Kidney glomerular epithelial cell (primary cell): ENCODE measurements at places on chromosomes 6 and 20.
A peak's percentile ranks its signal among the peaks of the same experiment; 100 is the strongest.

DNA sequence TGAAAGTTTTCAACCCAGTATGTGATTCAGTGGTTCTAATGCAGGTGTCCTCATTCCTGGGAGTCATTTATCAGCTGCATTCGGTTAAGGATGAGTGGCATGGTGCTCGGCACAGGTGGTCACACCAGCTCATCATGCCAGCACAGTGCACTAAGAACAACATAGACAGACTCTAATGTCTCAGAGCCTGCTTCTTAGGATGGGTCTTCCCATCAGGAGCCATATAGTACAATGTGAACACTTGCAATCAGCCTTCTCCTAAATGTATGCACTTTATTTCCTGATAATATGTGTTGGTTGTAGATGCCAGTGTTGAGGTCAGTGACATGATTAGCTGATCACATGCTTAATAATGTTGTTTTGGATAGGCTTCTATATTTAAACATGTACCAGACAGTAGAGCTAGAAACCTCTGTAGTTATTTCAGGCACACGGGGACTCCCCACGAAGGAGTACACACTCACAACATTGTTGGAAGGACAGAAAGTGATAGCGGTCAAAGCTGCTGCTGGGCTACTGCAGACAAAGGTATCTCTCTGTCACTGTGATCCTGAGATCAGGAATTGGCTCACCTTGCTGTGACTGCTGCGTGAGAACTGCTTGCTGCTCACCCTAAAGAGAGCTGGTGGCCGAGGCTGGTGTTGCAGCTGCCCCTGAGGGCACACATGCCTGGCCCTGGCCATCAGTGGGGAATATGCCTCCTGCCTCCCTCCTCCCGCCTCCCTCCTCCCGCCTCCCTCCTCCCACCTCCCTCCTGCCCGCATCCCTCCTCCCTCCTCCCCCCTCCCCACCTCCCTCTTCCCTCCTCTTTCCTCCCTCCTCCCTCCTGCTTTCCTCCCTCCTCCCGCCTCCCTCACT is 195.4 kb downstream of the SMOC2 start:
- DNase-seq: no peak

DNA sequence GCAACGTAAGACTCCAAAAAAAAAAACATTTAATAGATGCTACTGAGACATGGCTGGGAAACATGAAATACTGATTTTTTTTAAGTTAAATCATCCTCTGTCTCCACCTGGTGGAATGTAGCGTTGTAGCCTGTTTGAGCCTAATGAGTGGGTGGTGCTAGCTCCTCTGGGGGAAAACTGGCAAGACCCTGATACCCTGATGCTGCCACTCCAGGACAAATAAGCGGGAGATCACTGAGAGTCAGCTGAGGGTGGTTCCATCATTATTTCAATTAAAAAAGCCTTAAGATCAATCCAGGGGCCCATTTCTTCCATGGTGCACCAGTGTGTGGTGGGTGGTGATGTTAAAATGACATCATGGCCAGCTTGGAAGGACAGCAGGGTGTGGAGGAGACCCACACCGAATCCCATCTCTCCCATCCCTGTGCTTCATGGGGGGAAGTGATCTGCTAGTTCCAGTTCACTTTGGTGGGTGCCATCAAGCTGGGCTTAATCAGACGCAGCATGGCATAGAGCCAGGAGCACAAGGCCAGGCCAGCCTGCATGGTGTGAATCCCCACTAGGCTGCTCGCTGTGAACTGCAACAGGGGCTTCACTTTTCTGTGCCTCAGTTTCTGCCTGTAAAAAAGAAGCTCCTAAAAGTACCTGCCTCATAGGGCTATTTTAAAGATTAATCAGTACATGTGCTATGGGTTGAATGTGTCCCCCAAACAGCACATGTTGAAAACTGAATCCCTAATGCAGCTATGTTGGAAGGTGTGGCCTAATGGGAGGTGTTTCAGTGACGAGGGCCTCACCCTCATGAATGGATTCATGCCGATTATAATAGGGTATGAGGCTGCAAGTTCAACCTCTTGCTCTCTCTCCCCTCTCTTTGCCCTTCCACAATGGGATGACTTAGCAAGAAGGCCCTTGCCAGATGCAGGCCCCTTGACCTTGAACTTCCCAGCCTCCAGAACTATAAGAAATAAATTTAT is 13.0 kb upstream of the MRPS10 start:
- DNase-seq: no peak

DNA sequence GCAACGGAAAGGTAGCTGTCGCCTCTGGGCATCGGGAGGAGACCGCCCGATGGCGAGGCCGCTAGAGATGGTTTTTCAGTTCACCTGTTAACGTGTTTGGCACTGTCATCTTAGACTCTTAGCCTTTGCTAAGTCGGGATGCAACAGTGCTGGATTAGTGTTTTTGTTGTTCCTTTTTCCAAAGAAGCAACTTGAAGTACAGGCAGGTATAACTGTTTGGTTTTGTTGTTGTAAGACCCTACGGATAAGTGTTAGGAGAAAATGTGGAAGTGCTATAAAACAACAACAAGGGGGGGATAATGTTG is 723 bp downstream of the MANEA start:
- DNase-seq: no peak

GRCh38 chr6:70954750-70955149 is 2.1 kb downstream of the B3GAT2 start:
- DNase-seq: no peak

DNA sequence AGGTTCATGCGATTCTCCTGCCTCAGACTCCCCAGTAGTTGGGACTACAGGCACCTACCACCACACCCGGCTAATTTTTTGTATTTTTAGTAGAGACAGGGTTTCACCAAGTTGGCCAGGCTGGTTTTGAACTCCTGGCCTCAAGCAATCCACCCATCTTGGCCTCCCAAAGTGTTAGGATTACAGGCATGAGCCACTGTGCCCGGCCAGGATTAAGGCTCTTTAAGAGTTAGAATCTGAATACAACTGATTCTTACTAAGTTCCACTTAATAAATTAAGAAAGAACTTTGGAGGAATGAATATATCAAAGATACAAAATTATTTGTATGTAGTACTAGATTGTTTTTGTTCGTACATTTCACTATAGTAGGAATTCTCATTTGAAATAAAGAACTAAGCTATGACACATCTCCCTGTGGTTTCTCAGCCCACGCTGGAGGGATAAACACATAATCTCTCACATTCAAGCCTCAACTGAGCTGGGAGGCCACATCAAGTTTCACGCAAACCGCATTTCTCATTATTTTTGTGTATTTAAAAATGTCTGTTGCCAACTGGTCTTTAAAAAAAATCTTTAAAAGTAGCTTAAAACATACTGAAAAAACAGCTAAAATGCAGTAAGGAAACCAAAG is 34.2 kb downstream of the DTNBP1 start:
- no peak for DNase-seq

DNA sequence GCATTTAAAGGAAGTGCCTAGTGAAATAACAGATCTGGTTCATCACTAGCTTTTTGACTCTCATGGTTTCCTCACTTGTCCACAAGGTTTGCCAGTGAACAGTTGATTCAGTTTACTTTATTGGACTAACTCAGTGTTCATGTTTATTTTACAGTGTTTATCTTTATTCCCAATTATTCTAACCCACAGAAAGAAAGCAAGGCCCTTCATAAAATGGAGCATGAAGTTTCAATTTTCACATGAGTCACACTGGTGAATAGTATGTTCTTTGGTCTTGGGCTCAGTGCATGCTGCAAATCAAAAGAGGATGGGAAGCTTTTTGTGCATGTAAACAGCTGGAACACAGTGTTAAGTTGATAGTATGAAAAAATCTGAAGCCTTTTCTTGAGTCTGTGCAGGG is 217.6 kb upstream of the HDDC2 start:
- DNase-seq: no peak

DNA sequence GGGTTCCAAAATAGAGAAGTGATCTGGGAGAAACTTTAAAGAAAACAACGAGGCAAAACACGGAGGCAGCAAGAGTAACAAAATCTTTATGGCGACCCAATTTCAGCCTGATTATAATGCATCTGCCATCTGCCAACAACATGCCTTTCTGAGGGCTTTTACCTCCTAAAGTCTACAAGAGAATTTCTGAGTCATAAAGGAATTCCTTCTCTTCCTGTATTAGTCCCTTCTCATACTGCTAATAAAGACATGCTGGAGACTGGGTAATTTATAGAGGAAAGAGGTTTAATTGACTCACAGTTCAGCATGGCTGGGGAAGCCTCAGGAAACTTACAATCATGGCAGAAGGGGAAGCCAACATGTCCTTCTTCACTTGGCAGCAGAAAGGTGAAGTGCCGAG is 226.6 kb downstream of the HACE1 start:
- no peak for DNase-seq

- DNase-seq: no peak
Observed at GRCh38 chr6:8821981-8822381, 386.6 kb upstream of the SLC35B3 start.

- DNase-seq: no peak
Observed at GRCh38 chr6:39100358-39100757, 14.6 kb downstream of the SAYSD1 start.

- DNase-seq: no peak
Observed at GRCh38 chr6:163645560-163645959, 231.0 kb downstream of the QKI start.

DNA sequence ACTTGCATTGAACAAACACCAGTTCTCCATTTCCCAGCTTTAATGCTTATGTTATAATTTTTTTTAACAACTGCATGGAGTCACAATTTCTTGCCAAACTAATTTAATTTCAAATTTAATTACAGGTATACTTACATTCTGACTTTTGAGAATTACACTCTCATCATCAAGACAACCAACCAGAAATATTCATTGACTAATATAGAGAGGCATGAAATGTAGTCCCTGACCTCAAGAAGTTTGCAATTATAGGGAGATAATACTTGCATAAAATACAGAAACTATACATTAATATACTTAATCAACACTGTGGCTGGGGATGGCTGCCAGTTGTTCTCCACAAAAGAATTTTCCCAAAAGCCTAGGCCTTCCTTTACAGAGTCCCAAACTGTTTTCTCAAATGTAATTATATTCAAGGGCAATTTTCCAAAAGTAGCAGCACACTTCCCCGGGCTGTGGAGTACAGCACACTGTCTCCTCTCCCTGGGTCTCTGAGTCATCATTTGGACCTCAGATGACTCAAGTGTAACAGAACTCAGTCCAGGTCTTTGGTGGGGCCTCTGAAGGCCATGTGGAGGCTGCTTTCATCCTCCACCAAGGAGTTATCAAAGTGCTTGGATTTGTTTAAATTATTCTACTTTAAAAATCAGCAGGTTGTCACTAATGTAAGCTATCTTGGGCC is 114.1 kb downstream of the KIF16B start:
- DNase-seq: peak; percentile 35

DNA sequence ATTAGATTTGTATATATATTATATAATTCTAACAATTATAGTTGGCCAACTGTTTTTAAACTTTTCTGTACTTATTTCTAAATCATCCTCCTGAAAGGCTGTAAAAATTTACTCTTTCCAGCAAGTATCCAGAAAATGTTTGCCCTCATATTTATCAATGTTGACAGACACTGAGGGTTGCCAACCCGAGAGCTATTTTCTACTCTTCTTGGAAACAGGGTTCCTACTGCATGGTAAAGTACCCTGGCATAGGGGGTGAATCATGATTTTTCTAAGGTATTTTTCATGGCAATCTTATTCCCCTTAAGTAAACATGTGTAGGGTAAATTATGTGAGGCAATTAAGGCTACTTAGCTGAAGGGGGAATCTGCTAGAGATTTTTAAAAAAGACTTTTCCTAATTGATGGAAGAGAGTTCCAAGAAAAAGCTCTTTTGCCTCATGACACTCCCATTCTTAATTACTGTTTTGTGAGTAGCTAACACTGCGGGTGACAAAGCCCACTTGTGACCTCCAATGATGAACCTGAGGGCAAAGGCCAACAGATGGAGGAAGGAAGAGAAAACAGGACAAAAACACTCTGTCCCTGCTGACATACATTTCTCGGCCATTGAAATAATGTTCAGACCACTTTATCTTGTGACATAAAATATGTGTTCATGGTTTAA is 37.9 kb downstream of the GPX5 start:
- DNase-seq: no peak

GRCh38 chr6:71284785-71285184 is 3.8 kb upstream of the OGFRL1 start:
- no peak for DNase-seq

GRCh38 chr6:7313505-7314165 is 636 bp upstream of the SSR1 start:
- DNase-seq: no peak

DNA sequence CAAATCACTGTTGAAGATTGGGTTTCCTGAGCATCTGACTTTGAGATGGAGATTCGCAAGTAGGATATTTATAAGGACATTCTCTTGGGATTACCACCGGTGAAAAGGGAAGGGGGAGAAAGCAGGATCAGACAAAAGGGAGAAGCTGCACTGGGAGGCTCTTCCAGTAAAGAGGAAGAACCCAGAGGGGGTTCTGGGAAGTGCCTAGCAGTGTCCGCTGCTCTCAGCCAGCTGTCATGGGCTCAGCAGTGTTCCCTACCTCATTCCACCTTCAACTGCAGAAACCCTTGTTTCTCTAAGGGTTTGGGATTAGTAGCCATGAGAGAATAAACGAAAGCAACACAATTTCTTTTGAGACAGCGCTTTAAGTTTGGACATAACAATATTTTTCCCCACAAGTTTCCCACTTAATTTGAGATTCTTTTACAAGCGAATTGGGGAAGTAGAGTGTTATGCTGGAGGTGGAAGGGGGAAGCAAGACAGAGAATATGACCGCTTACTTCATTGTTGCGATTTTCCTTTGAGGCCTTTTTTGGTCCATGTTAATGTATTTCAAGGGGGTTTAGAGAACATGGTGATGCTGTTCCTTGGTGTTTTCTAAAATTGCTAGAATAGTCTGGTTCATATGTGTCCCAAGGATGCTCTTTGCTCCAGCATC is 154.5 kb upstream of the SCGN start:
- no peak for DNase-seq

- DNase-seq: no peak
Observed at GRCh38 chr6:123489589-123489988, 147.2 kb downstream of the TRDN start.

DNA sequence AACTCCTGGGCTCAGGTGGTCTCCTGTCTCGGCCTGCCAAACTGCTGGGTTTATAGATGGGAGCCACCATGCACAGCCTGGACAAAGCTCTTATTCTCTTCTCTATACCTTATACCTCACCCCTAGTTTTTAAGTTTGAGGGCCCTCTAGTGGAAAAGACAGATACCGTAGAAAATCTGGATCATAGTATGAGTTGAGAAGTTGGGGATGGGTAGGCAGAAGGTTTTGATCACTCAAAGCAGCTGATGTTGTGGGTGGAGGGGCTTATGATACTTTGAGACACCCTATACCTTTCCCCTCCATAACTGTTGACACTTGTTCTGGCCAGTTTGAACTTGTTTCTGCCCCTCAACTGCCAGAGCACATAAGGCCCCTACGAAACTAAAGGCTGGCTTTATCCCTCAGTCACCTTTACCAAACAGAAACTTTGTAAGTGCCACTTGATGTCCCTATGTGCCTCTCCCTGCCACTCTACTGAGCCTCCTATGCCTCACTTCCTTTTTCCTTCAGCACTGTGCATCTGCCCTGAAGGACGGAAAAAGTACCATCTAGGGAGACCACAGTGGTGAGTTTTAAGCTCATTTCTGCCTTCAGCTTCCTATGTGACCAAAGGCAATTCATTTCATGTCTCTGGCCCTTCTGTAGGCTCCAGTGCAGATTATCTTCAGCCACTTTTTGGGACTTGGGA is 28.6 kb downstream of the RALY start:
- DNase-seq: no peak

- DNase-seq: peak; percentile 20
Observed at GRCh38 chr6:167846997-167847606, 20.4 kb downstream of the AFDN start.
